ENCODE measurements at places on chromosomes 7 and 10.
A peak's percentile ranks its signal among the peaks of the same experiment; 100 is the strongest.

DNA sequence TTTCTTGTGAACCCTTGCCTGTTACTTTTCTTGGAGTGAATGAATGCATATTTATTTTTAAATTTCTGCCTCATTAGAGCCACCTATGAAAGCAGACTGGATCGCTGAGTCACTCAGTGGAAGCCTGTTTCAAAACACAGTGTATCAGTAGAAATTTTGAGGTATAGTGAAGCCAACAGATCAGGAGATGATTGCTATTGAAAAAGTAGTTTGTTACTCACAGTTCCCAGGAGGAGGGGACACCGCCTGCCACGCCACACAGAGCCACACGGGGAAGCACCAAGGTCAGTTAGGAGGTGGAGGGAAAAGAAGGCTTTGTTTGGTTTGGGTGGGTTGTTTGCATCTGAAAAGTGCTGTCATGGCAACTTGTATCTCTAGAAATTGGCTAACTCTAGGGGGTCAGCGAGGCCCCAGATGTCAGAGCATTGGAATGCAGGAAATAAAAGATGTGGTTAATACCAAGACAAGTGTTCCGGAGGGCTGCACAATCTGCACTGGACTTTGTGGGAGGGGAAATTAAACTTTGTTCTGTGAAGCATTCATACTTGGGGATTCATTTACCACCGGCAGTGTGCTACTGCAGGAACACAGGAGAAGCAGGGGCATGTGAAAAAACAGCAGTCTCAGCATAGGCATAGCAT lies 106.4 kb upstream of the SDK1 start:
- no peak for DNase-seq

DNA sequence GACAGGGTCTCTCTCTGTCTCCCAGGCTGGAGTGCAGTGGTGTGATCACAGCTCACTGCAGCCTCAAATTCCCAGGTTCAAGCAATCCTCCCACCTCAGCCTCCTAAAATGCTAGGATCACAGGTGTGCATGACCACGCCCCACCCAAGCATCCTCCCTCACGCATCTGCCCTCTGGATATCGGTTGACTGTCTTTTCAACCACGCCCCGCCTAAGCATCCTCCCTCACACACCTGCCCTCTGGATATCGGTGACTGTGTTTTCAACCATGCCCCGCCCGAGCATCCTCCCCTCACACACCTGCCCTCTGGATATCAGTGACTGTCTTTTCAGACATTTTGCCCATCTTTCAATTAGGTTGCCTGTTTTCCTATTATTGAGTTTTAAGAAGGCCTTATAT lies 140.5 kb downstream of the MAD1L1 start:
- no peak for DNase-seq

- no peak for DNase-seq
These were observed 50.9 kb upstream of the LEP start for GRCh38 chr7:128190051-128190647.

GRCh38 chr10:2326411-2326810 lies 589.1 kb upstream of the ADARB2 start:
- no peak for DNase-seq

- no peak for DNase-seq
These were observed 94.0 kb upstream of the PPP2R2D start for GRCh38 chr10:131806646-131807317.

GRCh38 chr10:48535416-48536155 lies 69.3 kb downstream of the ARHGAP22 start:
- no peak for DNase-seq

GRCh38 chr10:70843333-70843732 lies 27.6 kb downstream of the SGPL1 start:
- DNase-seq: no peak

DNA sequence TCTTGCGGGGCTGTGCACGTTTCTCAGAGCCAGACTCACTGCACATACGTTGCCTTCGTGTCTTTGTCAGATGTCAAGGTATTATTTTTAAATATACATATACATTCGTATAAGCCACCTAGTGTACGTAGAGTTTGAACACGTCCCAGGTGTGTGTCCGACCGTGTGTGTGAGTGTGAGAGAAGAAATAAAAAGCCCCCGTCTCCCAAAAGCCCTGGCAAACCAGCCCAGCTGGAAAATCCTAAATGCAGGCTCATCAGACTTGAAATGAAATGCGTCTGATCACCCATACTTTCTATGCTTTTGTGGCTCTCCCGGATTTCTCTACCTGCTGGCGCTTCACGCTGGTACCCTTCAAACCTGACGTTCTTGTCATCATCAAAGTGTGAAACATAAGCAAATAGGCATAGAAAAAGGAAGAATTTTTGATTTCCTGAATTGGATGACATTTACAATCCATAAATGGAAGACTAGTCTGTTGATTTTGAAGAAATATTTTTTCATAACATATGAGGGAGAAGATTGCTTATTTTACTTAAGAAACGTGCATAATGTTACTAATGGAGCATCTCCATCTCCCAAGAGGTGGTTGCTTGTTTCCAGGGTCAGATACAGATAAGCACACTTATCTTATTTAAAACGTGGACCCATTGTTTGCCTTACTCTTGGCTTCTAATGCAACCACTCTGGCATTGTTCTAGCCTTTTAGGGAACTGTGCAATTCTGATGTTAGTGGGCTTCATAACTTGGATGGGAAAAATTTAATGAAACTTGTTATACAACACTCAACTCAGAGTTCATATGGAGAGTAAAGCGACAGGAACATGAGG lies 971 bp downstream of the PRKG1 start:
- DNase-seq: no peak

DNA sequence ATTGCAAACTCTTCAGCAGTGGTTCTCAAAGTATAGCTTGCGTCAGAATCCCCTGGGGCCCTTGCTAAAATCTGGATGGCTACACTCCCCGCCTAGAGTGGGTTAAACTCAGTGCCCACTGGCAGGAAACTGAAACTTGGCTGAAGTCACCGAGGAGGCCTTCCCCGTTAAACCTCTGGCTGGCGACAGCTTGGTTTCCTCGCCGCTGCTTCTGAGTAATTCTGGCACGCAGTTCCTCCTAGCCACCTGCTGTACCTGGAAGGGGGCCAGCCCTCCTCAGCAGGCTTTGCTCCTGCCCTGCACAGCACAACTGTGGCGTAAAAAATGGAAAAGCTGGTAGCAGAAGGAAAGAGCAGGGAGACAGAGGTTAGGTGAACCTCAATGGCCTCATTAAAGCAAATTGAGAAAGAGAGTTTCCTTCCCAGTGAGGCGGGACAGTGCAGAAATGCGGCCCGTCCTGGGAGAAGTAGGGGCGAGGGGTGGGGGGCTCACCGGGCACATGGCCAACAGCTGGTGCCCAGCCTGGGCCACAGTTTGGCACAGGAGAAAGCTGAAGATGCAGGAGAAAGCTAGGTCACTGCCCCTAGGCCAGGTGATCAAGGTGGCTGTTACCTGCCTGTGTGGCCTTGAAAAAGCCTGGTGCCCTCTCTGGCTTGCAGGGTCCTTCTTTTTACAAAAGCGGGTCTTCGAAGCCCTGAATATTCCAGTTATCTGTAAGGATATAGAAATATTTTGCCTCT lies 46.6 kb downstream of the ALOX5 start:
- DNase-seq: peak; percentile 69

- no peak for DNase-seq
These were observed 64.3 kb downstream of the AP3M1 start for GRCh38 chr10:74086317-74086716.

DNA sequence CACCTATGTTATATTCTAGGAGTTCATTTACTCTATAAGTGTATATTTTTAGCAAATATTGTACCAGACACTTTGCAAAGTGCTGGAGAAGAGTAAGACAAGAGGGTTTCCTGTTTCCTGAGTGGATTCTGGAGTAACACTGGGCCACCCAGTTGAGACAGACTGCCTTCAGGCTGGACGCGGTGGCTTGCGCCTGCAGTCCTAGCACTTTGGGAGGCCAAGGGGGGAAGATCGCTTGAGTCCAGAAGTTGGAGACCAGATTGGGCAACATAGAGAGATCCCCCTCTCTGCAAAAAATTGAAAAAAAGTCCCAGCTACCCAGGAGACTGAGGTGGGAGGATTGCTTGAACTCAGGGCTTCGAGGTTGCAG lies 772 bp upstream of the ZSCAN25 start:
- no peak for DNase-seq

- no peak for DNase-seq
These were observed 70.0 kb upstream of the INPP5A start for GRCh38 chr10:132467464-132468149.

DNA sequence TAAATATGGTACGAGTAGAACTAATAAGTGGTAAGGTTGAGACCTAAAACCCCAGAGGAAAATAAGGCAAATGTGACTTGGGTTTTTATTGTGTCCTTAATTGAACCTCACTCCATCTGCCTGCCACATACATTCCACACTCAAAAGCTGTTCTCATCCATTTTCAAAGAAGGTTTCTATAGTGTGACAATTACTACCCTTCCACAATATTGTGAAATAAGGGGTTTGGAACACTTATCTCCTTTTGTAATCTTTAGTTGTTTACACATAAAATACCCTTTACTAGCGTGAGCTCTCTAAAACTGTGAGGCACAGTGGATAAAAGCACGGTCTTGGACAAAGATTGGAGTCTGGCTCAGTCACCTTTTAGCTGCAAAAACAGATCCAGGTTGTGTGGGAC lies 166.6 kb downstream of the THSD7A start:
- no peak for DNase-seq

- no peak for DNase-seq
These were observed 11.2 kb downstream of the YKT6 start for GRCh38 chr7:44212018-44212417.

GRCh38 chr10:30683496-30683895 lies 53.9 kb upstream of the LYZL2 start:
- peak; percentile 20 for DNase-seq

- peak; percentile 26 for DNase-seq
These were observed 47.1 kb upstream of the UCN3 start for GRCh38 chr10:5317547-5318107.

DNA sequence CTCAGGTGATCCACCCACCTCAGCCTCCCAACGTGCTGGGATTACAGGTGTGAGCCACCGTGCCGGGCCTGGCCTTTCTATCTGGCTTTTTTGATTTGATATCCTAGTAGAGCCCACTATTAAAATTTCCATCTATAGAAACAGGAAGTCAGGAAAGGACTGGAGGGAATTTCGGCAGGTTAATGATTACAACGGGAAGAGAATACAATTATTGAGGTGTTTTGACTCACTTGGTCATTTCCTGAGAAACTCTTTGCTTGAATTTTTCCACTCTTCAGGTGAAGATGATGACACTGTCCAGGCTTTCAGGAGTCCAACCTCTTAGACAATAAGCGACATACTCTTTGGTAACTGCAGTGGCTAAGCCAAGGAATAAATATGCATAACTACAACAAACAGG lies 1.1 kb upstream of the MKLN1 start:
- DNase-seq: no peak

GRCh38 chr10:23478570-23478969 lies 39.7 kb downstream of the OTUD1 start:
- DNase-seq: no peak

Data from HL-60 (cell line).